Activated T-cell treated with anti-CD3 and anti-CD28 coated beads, Interleukin-2, amount 50 U/mL, for 72 hours (primary cell): ENCODE measurements at places on chromosomes 1 and 21.

GRCh38 chr21:24046829-24047443, 1560.3 kb downstream of the MRPL39 start:
- no peak for DNase-seq
- no peaks in the 10 kb centered on the region for H3K36me3 ChIP-seq
- H3K27ac ChIP-seq, result no peak overlapping the region
- H3K27me3 ChIP-seq, result no peaks in the 10 kb centered on the region
- peaks cover 20% of the 10 kb centered on the region for H3K4me1 ChIP-seq

GRCh38 chr1:173048621-173049321, 2.0 kb downstream of the TNFSF18 start:
- no peaks in the 10 kb centered on the region for H3K36me3 ChIP-seq
- no peak overlapping the region for H3K4me3 ChIP-seq
- DNase-seq, result no peak
- no peak overlapping the region for H3K27ac ChIP-seq

GRCh38 chr1:3620708-3621107, 4.1 kb upstream of the TPRG1L start:
- DNase-seq, result no peak
- H3K4me1 ChIP-seq, result peaks cover 26% of the 10 kb centered on the region
- no peak overlapping the region for H3K4me3 ChIP-seq
- no peaks in the 10 kb centered on the region for H3K27me3 ChIP-seq
- H3K36me3 ChIP-seq, result no peaks in the 10 kb centered on the region
- no peak overlapping the region for H3K27ac ChIP-seq

DNA sequence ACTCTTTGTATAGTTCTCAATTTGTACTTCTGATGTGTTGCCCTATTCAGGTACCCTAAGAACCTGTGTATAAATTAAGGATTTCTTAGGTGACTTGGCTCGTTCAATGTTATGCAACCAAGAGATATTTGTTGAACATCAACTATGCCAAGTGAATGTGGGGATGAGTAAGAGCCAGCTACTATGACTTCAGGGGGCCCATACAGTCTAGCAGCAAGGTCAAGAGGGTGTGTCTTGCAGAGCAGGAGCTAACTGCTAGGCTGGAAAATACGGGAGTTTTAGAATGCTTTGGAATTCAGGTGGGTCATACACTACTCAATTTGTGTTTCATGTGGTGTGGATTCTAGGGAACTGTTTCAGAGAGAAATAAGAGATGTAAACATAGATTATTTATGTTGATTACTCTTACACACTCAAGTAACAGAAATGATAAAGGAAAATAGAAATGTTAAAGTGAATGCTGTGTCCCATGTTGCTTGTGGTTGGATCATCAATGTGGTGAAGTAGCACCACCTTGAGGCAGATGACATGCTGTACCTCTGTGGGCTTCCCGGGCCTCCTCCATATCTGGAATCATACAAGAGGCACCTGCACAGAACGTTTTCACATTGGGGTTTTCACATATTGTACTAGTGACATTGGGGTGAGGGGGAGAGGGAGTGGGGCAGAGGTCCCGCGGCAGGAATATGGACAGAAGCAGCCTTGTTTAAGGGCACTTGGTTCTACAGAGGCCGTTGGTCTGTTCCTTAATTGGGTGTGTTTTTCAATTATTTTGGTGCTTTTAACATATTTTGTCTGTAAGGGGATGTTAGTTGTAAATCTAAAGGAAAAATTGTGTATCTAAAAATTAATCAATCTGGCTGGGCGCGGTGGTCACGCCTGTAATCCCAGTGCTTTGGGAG, 12.4 kb downstream of the ARPC5 start:
- H3K36me3 ChIP-seq, result peaks cover 1% of the 10 kb centered on the region
- DNase-seq, result peak; percentile 40
- peak overlapping the region; percentile 6 for H3K27ac ChIP-seq
- H3K4me3 ChIP-seq, result no peak overlapping the region

- H3K4me3 ChIP-seq, result no peak overlapping the region
- no peaks in the 10 kb centered on the region for H3K4me1 ChIP-seq
- DNase-seq, result no peak
- H3K36me3 ChIP-seq, result no peaks in the 10 kb centered on the region
Observed at GRCh38 chr1:57162607-57163261, 196.9 kb upstream of the C8B start.

DNA sequence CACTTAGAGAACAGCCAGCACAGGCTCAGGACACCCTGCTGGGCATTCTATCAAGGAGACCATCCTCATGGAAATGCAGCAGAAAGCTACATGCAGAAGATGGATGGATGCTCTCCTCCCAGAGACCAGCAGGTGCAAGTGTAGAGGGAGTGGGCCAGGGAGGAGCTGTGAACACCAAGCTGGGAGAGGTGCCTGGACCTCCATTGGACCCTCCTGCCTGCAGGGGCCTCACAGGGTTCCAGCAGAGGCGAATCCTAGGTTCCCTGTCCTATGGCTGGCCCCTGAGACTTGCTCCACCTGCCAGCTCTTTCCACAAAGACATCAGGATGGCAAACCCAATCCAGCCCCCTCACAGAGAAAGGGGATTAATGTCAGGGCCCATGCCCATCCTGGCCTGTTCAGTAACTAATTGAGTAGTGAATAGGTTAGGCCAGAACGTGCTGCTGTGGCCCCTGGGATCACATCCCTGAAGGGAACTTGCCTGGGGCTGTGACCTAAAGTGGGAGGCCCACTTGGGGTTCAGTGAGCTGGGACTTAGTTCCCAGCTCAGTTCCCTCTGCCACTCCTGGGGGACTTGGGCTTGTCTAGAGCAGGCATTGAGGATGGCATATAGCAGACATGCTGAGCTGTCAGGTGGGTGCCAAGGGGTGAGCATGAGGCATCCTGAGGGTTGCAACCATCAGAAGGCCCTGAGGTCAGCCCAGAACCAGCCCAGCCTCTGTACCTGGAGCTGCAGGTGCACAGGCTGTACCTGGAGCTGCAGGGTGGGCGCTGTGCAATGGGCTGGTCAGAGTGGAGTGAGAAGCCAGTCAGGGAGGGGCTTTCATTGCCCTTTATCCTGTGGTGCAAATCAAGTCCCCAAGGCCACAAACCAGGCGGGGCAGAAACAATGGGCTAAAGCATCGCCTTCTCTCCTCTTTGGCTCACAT, 22.9 kb upstream of the ZNF678 start:
- H3K27me3 ChIP-seq, result no peaks in the 10 kb centered on the region
- no peaks in the 10 kb centered on the region for H3K36me3 ChIP-seq

DNA sequence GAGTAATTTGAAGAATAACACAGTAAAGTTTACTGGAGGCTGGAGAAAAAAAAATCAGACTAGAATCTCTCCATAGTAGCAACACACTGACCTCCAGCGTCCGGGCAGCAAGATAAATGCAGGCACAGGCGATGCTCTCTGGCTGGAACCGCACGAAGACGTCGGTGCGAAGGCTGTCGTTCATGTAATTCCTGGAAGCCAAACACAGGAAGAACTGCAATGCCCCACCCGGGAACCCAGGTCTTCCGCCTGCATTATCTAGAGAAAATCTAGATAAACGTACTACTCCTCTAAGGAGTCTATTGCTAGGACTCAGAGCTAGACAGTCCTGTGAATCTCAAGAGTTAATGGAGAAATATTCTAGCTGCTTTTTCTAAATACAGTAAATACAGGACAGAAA, 8.5 kb downstream of the CCNL2 start:
- DNase-seq, result no peak
- H3K36me3 ChIP-seq, result peaks cover 59% of the 10 kb centered on the region
- no peaks in the 10 kb centered on the region for H3K27me3 ChIP-seq
- H3K4me3 ChIP-seq, result no peak overlapping the region

- H3K4me3 ChIP-seq, result no peak overlapping the region
- H3K27me3 ChIP-seq, result peaks cover 23% of the 10 kb centered on the region
- no peaks in the 10 kb centered on the region for H3K36me3 ChIP-seq
Observed at GRCh38 chr1:218361298-218362065, 16.3 kb downstream of the TGFB2 start.

- H3K27me3 ChIP-seq, result no peaks in the 10 kb centered on the region
- no peaks in the 10 kb centered on the region for H3K4me1 ChIP-seq
- no peak overlapping the region for H3K4me3 ChIP-seq
Observed at GRCh38 chr1:233166896-233167295, 128.6 kb downstream of the PCNX2 start.

GRCh38 chr1:201711811-201712210, 117.1 kb upstream of the IPO9 start:
- no peak overlapping the region for H3K27ac ChIP-seq
- no peaks in the 10 kb centered on the region for H3K27me3 ChIP-seq
- H3K36me3 ChIP-seq, result no peaks in the 10 kb centered on the region
- no peak for DNase-seq

DNA sequence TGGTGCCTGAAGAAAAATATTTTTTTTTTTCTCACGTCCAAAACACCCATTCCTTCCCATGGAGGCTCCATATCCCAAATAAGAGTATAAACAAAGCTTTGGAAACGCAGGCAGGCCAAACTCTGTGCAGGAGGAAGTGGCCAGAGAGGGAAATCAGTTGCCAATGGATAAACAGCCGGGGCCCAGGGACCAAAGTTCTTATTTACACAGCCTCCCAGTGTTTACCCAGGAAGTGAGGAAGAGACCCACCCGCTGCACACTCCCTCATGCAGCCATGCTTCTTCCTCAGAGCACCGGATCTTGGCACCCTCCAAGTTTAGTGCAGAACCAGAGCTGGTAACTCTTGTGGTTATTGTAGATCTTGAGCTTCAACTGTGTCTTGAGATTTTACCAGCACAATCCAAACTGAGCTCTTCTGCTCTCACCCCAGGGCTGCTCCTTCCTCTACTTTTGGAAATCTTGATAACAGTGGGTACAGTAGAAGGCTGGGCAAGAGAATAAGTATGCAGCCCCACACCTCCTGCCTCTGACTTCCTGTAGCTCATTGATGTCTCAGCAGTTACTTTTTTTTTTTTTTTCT, 14.2 kb downstream of the MARCKSL1 start:
- no peaks in the 10 kb centered on the region for H3K27me3 ChIP-seq
- peaks cover 34% of the 10 kb centered on the region for H3K4me1 ChIP-seq
- peaks cover 5% of the 10 kb centered on the region for H3K36me3 ChIP-seq
- H3K4me3 ChIP-seq, result peak overlapping the region; percentile 56
- peak overlapping the region; percentile 86 for H3K27ac ChIP-seq
- DNase-seq, result no peak

- no peak for DNase-seq
- no peak overlapping the region for H3K4me3 ChIP-seq
- peaks cover 50% of the 10 kb centered on the region for H3K36me3 ChIP-seq
- no peak overlapping the region for H3K27ac ChIP-seq
- H3K27me3 ChIP-seq, result no peaks in the 10 kb centered on the region
Observed at GRCh38 chr1:89681045-89681729, 48.3 kb downstream of the LRRC8C start.

DNA sequence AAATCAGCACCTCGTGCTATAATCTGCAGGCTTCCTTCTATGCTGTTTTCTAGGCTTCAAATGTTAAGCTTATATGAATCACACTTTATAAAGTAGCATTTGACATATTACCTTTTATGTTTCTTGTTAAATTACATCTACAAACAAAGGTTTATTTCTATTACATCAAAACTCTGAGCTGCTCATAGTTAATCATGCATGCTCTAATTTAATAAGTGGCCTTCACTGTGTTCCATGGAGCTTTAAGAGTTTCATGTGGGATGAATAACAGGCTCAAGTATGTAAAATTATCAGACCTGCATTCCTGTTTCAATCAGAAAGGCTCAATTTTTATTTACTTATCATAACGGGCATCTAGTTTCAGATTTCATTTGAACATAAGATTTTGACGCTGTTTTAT, 13.0 kb downstream of the SLC19A2 start:
- H3K36me3 ChIP-seq, result no peaks in the 10 kb centered on the region
- no peak for DNase-seq
- peaks cover 6% of the 10 kb centered on the region for H3K4me1 ChIP-seq

- no peaks in the 10 kb centered on the region for H3K36me3 ChIP-seq
- no peaks in the 10 kb centered on the region for H3K4me1 ChIP-seq
- no peak overlapping the region for H3K4me3 ChIP-seq
- H3K27ac ChIP-seq, result no peak overlapping the region
- no peak for DNase-seq
Observed at GRCh38 chr1:221315330-221315729, 426.6 kb downstream of the DUSP10 start.
